Mesenteric fat pad (tissue), 1 donor: ENCODE measurements at places on chromosomes 1 and 21.

DNA sequence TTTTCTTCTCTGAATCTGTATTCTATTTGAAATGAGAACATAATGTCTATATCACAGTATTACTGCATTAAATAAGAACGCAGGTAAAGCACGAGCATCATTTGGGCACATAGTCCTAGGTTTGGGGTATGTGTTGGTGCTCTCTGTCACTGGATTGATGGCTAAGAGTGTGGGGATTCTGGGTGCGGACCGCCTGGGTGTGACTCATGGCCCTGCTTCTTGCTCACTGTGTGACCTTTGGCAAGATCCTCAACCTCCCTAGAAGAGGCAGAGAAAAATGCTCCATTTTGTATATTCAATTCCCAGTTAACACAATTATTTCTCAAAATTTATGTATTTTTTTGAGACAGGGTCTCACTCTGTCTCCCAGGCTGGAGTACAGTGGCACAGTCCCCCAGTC, 99.7 kb downstream of the LAMC2 start:
- DNase-seq = no peak

DNA sequence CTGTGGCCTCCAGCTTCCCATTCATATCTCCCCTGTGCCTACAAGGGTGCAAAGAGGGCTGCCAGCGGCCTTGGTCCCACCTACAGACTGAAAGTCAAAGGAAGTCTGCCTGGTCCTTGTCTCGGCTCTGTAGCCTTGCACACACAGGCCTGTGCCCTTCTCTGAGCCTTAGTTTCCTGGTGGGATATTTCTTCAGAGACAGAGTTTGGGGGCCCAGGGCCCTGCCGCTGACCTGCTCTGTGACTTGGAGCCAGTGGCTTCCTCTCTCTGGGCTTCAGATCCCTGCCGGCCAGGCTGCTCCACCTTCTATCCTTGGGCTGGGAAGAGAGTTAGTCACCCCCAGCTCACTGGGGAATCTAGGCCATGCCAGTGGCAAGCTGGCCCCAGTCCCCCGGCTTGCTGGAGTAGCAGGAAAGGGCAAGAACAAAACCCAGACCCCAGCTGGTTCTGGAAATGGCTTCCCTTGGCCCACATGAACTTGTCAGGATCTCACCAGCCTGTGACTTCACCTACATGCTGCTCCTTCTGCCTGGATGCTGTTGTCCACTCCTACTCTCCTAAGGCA, 1.0 kb upstream of the TMEM61 start:
- peak; percentile 82 for DNase-seq

DNA sequence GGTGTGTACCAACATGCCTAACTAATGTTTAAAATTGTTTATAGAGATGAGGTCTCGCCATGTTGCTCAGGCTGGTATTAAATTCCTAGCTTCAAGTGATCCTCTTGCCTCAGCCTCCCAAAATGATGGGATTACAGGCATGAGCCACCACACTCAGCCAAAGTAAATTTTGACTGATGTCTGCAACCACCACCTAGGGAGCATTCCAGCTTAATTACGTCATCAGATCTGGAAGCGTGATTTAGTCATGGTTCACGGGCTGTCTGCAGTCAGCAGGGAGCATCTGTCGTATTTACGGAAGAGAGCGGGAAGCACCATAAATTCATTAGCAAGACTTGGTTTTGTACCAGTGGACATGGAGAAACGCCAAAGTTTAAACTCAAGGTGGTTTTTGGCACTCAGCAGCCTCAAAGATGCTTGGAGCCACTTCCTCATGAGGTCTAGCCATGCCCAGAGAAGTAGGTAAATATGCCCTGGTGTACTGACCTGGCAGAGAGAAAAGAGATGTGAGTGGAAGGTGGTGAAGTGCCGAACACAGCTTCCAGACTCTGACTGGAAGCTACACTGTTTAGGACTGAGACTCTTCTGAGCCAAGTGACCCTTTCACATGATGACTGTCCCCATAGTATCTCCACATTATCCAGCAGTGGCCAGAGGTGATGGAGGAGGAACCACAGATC, 60.8 kb upstream of the SLC35F3 start:
- DNase-seq = no peak

- DNase-seq = no peak
Observed at GRCh38 chr1:161054805-161055204, 9.0 kb upstream of the USF1 start.

DNA sequence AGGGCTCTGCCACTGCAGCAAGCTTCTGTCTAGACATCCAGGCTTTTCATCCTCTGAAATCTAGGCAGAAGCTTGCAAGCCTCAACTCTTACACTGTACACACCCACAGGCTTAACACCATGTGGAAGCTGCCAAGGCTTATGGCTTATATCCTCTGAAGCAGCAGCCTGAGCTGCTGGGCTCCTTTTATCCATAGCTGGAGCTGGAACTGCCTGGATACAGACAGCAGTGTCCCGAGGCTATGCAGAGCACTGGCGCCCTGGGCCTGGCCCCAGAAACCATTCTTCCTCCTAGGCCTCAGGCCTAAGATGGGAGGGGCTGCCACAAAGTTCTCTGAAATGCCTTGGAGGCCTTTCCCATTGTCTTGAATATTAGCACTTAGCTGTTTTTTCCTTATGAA, 19.3 kb upstream of the POGK start:
- DNase-seq = no peak

DNA sequence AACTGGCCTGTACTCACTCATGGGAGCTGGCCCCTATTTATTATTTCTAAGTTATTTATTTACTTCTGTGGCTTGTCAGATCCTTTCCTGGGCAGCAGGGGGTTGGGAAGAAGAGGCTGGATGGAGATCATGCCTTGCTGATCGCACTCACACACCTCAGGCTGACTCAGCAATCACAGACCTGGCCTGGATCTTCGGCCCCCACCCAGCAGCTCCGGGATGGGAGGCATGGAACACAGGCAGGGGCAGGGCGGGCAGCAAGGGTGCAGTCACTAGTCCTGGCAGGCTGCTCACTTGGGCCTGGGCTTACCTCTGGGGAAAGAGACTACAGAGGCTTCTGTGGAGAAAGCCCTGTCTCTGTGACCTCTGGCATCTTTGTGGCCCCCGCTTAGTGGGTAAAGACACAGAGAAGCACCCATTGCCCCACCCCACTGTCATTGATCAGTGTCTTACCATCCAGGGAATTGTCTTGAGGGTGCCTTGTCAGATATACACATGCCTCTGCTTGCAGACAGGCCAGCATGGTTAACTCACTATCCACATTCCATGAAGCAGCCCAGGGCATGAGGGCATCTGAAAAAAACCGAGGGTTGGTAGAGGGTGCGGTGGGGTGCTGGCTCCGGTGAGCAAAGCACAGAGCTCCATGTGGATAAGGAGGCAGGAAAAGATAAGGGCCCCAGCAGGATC, 3.7 kb downstream of the ARTN start:
- no peak for DNase-seq

GRCh38 chr1:171563675-171564074, 58.4 kb upstream of the MYOCOS start:
- no peak for DNase-seq

GRCh38 chr1:196467230-196467925, 140.9 kb downstream of the KCNT2 start:
- DNase-seq = no peak

DNA sequence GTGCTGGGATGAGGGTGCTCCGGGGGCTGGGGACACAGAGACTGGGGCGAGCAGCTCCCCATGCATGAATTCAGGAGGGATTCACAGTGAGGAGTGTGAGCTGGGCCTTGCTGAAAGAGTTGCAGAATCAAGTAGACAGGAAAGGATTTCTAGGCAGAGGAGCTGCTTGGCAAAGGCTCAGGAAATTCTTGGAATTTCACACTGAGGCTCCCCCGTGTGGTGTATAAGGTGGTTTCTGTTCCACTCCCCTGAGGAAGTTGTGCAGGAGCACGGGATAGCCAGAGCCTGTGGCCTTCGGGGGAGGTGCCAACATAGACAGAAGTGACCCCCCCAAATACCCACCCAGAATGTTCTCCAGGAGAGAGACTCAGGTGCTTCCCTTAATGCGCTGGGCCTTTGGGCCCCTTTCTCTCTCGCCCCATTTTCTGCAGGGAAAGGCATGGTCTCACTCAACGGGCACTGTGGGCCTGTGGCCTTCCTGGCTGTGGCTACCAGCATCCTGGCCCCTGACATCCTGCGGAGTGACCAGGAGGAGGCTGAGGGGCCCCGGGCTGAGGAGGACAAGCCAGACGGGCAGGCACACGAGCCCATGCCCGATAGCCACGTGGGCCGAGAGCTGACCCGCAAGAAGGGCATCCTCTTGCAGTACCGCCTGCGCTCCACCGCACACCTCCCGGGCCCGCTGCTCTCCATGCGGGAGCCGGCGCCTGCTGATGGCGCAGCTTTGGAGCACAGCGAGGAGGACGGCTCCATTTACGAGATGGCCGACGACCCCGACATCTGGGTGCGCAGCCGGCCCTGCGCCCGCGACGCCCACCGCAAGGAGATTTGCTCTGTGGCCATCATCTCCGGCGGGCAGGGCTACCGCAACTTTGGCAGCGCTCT, 58.5 kb upstream of the ACTL8 start:
- DNase-seq = no peak

DNA sequence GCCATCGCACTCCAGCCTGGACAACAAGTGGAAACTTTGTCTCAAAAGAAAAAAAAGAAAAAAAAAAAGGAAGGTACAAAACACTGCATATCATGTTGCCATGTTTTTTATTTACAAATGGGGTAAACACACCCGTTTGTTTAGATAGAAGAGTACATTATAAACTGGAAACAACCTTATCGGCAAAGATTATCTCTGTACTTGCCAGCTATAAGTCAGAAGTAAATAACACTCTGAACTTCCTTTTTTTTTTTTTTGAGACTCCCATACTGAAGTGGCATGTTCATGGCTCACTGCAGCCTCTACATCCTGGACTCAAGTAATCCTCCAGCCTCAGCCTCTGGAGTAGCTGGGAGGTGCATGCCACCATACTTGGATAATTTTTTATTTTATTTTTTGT, 21.9 kb downstream of the USP48 start:
- DNase-seq = no peak

DNA sequence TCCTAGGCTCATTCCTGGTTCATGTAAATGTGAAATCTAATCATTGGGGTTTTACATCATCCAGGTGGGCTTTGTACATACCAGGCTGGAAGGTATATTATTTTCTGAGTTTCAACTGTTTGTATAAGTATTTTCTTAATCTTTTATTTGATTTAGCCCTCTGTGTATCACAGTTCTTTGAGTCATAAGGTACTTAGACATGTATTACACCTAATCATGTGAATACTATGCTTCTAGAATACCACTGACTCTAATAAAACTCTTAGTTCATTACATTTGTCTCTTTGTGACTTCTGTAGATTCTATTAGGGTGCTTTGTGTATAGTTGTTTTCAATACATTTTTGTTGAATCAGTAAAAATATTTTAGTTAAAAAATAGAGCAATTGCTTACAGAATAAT, 92.8 kb downstream of the ZFYVE9 start:
- no peak for DNase-seq

- no peak for DNase-seq
Observed at GRCh38 chr1:118122234-118123004, 62.6 kb downstream of the SPAG17 start.

GRCh38 chr1:202681736-202682420, 28.4 kb downstream of the SYT2 start:
- no peak for DNase-seq

DNA sequence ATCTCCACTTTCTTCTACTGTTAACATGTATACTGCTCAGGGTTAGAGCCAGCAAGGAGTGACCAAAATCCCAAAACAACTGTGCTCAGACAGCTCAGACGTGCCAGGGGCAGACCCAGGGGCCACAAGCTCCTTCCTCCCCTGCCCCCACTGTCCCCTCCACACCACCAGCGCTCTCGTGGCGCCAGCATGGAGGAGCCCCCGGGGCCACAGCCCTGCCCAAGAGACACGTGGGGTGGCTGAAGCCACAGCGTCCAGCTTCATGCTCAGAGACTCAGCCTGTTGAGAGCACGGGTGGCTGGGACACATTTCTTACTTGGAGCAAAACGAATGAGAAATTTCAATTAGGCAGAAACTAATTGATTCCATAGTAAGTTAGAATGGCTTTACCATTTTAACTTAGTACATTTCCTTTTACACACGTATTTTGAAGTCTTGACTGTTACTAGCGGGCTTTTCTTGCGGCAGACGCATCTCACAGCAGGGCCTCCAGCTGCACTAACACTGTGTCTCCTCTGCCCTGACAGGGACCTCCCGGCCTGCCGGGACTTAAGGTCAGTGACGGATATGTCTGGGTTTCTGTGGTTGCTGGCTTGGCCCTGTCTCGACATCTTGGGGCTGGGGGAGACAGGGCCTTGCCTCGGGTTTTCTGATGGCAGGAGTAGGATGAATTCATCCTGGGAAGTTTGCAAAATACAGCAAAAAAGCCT, 54.2 kb downstream of the SLC19A1 start:
- no peak for DNase-seq

DNA sequence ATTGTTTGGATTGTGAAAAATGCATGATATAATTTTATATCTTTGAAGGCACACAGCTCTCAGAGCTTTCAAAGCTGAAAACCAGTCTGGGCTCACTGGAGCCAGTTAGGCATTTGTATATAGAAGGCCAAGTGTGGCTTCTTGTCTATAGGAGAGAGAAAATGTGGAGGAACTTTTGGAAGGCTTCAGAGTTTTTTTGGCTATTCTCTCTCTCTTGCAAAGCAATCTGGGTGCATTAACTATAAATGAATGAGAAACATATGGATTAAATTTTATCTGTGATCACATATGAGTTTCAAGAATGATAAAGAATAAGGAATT, 216.7 kb upstream of the HOOK1 start:
- no peak for DNase-seq

DNA sequence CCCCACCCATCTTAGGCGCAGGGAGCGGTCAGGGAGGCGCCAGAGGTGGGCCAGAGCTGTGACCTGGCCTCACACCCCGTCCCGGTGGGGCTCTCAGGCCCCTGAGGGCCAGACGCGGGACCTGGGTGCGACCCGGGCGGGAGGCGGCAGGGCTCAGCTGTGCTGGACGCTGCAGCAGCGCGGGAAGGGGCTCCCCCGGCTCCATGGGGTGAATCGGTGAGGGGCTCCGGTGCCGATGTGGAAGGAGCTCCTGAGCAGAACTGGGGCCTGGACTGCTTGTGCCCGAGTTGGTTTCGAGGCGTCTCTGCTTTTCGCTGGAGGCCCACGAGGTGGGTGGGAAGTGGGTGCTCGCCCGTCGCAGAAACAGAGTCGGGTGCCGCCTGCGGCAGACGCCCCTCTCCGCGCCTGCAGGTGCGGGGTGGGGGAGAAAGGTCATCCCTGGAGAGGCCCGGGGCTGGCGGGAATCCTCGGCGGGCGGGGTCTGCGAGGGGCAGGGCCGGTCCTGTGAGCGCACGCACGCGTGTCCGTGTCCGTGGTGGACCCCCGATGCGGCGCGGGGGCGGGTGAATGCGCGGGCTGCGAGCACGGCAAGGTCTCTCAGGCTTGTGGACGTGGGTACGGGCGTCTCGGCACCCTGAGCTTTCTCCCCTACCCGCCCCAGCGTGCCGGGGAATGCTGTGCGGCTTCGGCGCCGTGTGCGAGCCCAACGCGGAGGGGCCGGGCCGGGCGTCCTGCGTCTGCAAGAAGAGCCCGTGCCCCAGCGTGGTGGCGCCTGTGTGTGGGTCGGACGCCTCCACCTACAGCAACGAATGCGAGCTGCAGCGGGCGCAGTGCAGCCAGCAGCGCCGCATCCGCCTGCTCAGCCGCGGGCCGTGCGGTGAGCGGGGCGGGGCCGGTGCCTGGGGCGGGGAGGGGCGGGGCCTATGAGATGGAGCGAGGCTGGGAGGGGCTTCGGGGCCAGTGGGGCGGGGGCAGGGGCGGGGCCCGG, 20.4 kb downstream of the AGRN start:
- no peak for DNase-seq
